Stimulated activated CD4-positive, alpha-beta T cell treated with anti-CD3 and anti-CD28 coated beads, Interleukin-4, amount 100 ng/mL, for 4 hours (primary cell): ENCODE measurements at places on chromosomes 11 and 22.

DNA sequence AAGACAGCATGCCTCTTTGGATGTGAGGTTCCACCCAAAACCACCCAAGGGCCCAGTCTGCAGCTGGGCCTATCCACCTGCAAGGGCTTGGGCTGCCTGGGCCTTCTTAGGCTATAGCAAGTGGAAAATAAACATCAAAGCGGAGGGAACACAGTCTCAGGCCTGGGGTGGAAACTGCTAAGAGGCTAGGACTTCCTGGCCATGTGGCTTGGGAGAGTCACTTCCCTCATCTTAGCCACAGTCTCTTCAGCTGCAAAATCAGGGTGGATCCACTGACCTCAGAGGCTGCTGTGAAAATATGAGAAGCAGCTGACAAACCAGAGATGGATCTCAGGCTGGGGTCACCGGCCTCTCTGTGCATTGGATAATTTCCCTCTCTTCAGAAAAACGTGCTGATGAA is 30.6 kb upstream of the TFIP11 start:
- no peak for DNase-seq

GRCh38 chr11:31487848-31488247 is 21.6 kb downstream of the IMMP1L start:
- DNase-seq, result no peak

- peak; percentile 41 for DNase-seq
These were observed 13.0 kb upstream of the EIF3D start for GRCh38 chr22:36541831-36542411.

- no peak for DNase-seq
These were observed 57.7 kb upstream of the EP300 start for GRCh38 chr22:41034706-41035105.

DNA sequence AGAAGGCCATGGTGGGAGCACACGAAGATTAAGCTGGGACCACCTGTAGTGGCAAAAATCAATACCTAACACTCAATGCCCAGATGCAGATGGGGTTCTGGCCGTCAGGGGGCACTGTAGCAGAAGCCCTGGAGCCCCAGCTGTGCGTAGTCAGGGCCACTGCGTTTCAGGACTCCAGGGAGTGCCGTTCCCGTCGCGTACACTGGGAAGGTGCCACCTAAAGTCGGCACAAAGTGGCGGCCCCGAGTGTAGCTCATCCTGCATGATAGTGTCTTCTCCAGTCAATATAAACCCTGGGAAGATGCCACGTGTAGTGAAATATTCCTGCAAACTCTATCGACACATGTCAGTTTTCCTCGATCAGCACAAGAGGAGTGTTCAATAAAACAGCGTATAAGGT is 123.8 kb upstream of the NTM start:
- DNase-seq, result no peak

- DNase-seq, result no peak
These were observed 58.3 kb downstream of the AMOTL1 start for GRCh38 chr11:94826415-94826814.

DNA sequence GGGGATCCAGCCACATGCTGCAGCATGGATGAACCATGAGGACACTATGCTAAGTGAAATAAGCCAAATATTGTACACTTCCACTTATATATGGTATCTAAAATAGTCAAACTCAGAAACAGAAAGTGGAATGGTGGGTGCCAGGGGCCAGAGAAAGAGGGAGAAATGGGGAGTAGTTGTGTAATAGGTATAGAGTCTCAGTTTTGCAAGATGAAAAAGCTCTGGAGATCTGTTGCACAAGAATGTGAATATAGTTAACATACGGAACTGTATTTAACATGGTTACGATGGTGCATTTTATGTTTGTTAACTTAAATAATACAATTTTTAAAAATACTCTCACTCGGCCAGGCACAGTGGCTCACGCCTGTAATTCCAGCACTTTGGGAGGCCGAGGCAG is 21.2 kb downstream of the GDPD5 start:
- DNase-seq, result no peak

DNA sequence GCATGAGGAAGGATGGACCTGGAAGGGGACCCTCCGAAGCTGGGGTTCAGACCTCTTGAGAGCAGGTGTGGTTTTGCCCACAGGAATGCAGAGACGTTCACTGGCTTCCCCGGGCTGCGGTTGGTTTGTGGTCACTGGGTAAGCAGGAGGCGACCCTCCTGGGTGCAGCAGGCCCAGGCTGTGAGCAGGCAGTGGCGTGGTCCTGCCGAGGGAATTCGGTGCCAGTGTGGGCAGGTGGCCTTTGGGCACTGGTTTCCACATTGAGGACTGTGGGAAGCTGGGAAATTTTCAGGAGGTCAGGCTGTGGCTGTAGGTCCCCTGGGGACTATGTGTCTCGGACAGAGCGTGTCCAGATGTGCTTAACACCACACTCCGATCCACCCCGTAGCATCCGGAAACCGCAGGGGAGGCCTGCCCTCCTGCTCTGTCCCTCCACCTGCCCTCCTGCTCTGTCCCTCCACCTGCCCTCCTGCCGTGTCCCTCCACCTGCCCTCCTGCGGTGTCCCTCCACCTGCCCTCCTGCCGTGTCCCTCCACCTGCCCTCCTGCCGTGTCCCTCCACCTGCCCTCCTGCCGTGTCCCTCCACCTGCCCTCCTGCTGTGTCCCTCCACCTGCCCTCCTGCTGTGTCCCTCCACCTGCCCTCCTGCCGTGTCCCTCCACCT is 27.5 kb downstream of the TPCN2 start:
- DNase-seq, result no peak

DNA sequence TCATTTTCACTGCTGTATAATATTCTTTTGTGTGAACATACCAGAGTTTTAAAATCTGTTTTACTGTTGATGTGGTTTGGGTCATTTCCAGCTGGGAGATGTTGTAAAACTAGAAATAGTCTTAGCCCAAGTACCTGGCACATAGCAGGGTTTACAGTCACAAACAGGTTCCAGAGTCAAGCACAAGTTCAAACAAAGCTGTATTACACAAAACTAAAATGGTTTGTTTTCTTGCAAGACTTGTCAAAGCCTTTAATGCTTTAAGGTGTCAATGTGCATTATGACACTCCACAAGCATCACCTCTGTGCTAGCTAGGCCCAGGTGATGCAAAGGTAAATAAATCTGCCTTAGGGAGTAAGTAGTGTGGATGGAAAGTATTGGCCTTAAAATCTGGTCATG is 379.1 kb downstream of the MN1 start:
- DNase-seq, result no peak

DNA sequence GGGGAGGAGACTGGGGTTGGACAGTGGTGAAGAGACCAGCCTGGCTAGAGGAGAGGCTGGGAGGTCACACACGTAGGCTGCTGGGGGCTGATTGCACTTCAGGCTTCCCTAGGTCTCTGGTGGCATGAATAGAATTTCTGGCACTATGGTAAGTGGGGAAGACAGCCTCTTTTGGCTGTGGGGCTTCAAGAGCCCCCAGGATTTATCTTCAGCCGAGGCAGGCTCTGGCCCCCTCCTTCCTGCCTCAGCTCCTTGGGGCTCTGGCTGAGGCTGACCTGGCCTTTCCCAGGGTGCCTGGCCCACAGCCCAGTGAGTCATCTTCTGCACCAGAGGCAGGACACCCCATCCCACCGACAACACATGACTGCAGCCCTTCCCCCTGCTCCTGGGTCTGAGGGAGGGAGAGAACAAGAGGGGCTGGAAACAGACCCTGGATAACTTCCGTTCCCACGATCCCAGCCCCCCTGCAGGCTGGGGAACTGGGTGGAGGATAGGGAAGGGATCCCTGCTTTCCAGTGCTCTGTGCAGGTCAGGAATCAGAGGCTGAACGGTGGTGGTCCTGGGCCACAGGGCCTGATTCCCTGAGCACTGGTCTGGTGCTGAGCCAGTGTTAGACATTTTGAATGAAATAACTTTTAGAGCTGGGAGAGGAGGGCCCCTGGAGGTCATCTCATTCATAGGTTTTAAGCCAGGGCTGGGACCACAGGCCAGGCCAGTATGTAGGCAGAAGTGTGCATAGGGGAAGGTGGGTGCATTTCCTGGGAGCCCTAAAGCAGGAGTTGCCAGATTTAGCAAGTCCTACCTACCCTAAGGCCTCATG is 26.5 kb downstream of the ARHGEF17 start:
- no peak for DNase-seq

GRCh38 chr11:8768625-8769333 is 86.2 kb downstream of the RPL27A start:
- no peak for DNase-seq

DNA sequence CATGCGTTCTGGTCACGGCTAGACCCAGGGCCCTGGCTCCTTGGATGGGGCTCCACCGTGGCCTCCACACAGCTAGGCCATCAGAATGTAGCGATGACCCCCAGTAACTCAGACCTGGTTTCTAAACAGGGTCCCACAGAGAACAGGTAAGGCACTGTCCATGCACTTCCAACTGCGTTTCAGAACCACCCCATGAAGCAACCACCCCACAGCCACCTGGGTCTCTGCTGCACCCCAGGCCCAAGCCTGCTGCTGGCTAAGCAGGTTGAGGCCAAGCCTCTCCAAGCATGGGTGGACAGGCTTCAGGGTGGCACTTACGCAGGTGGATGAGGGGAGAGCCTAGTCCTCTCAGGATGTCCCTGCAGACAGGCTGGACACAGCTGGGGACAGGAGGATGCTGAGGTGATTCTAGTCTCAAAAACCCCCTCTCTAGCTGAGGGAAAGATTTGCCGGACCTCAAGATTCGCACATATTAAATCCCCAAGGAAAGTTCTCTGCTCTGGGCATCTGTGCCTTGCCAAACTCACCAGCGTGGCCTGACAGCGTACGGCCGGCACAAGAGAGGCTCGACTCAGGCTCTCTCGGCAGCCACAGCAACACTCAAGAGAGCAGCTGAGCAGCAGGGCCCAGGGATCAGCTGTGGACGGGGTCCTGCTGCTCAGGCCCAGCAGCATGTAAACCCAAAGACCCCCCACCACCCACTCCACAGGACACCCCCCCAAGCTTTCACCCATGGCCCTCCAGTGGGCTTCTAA is 141.6 kb downstream of the CRYBB2 start:
- no peak for DNase-seq

GRCh38 chr22:35973388-35973787 is 55.2 kb downstream of the RBFOX2 start:
- no peak for DNase-seq

DNA sequence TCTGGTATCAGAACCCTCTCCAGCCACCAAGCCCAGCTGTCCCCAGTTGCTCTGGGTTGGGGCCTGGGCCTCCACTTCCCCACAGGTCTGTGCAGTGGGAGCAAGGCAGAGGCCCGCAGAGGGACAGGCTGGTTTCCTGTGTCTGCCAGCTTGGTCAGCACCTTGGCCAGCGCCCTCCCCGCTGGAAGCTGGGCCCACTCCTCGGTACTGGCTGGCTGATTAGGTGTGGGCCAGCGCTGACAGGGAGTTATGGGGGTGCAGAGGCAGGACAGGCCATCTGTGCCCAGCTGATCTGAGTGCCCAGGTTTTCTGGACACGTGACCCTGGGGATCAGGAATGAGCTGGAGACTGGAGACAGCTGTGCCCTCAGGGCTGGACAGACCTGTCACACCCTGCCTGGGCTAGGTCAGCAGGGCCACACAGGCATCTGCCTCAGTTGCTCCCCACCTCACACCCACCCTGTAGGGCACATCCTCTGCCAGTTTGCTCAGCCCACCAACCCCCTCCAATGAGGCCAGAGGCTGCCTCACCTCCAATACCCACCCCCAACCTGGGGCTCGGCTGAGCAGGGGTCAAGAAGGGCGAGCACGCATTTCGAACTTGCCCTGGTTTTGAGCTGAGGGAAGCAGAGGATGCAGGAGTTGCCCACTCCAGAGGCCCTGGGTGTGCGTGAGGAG is 175.3 kb downstream of the IGLL1 start:
- no peak for DNase-seq

- DNase-seq, result no peak
These were observed 34.5 kb downstream of the RPUSD4 start for GRCh38 chr11:126176853-126177470.

GRCh38 chr11:91023731-91024130 is 800.9 kb upstream of the CHORDC1 start:
- no peak for DNase-seq

DNA sequence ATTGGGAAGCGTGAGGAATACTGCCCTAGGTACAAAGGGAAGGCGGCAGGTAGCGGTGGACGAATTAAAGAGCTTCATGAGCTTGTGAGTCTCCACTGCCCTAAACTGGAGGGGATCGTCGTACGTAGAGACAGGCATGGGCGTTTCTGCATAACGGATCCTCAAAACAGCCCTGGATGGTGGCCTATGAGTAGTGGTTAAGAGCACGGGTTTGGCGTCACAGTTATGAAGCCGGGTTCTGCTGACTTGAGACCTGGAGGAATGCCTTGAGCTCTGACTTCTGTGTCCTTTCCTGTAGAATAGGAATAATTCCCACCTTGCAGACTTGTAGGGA is 335 bp downstream of the TMEM138 start:
- peak; percentile 11 for DNase-seq

DNA sequence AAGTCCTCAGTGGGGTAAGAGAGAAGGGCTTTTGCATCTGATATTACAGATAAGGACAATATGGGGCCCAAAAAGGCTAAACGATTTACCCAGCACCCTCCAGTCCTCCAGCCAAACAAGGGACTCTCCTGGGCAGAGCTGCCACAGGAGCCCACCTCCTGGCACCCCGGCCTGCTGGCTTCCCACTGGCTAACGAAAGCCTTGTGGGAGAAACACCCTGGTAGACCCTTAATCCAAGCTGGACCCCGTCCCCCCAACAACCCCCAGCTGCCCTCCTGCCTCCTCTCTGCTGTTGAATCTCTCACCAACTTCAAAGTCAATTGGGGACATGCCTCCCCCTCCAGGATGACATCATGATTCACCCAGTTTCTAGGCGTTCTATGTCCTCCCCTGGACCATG is 10.8 kb downstream of the C1QTNF6 start:
- DNase-seq, result no peak

DNA sequence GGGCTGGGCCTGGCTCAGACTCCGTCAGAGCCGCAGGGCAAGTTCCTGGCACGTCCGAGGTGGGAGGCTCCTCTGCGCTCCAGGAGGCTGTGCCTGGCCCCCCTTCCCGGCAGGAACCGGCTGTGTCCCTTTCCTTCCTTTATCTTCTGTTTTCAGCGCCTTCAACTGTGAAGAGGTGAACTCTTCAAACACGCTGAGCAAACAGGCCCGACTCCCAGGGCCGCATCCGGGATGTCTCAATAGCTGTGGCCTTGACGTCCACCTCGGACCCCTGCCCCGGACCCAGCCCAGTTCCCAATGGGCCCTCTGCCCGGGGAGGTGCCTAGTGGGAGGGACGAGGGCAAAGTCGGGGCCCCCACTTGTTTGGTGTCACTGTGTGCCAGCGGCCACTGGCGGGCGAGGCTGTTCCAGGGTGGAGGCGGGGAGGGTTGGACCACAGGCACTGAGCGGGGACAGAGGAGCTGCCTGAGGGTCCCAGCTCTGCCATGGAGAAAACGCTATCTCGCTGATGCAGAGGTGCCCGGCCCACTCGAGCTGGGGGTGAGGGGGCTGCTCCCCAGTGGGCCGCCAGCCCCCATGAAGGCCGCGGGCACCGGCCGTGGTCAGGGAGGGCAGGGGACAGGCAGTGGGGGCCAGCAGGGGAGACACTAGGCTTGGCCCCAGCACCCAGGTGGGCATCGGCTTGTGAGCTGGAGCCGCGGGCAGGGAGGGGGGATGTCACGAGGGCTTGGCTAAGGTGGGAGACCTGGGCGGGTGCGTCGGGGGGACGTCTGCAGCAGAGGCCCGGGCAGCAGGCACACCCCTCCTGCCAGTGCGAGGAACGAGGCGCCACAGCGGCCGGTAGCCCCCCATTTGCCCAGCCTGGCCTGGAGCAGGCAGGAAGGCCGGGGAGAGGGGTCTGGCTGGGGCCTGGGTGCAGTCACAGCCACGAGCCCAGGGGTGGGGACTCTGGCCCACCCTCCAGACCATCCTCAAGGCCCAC is 2.7 kb upstream of the MUC5B start:
- DNase-seq, result no peak
